ENCODE measurements at places on chromosomes 4 and X. TPM values are rescaled to one million over a fixed set of nuclear protein-coding genes. Genes with fewer than 3 reads are reported as not detected.

GRCh38 chrX:17656556-17656955 is 80.7 kb upstream of the SCML1 start:
- peaks cover 5% of the 10 kb centered on the region for H3K36me3 ChIP-seq
- H3K4me1 ChIP-seq, result peaks cover 11% of the 10 kb centered on the region
- H3K27ac ChIP-seq, result no peak overlapping the region

DNA sequence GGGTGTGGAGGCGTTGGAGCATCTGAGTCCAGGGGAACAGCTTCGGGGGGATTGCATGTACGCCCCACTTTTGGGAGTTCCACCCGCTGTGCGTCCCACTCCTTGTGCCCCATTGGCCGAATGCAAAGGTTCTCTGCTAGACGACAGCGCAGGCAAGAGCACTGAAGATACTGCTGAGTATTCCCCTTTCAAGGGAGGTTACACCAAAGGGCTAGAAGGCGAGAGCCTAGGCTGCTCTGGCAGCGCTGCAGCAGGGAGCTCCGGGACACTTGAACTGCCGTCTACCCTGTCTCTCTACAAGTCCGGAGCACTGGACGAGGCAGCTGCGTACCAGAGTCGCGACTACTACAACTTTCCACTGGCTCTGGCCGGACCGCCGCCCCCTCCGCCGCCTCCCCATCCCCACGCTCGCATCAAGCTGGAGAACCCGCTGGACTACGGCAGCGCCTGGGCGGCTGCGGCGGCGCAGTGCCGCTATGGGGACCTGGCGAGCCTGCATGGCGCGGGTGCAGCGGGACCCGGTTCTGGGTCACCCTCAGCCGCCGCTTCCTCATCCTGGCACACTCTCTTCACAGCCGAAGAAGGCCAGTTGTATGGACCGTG is 2.2 kb downstream of the AR start:
- peaks cover 8% of the 10 kb centered on the region for H3K27me3 ChIP-seq
- H3K4me1 ChIP-seq, result no peaks in the 10 kb centered on the region
- no peak for DNase-seq

GRCh38 chrX:22652596-22652995 is 347.2 kb upstream of the DDX53 start:
- H3K27me3 ChIP-seq, result no peaks in the 10 kb centered on the region
- DNase-seq, result peak; percentile 2
- no peak overlapping the region for H3K4me3 ChIP-seq
- no peaks in the 10 kb centered on the region for H3K4me1 ChIP-seq

- DNase-seq, result no peak
- H3K27me3 ChIP-seq, result no peaks in the 10 kb centered on the region
- H3K36me3 ChIP-seq, result no peaks in the 10 kb centered on the region
- H3K27ac ChIP-seq, result no peak overlapping the region
- peaks cover 18% of the 10 kb centered on the region for H3K4me1 ChIP-seq
These were observed 138.2 kb downstream of the PACRGL start for GRCh38 chr4:20838476-20838875.

- peak within 1 kb of the TSS; percentile 70 for H3K4me3 ChIP-seq
- no peaks in the 10 kb centered on the region for H3K27me3 ChIP-seq
These were observed at the start of gene SMS for GRCh38 chrX:21940356-21940829. Gene SMS (plus strand): TSS chrX:21940709. CDS start chrX:21940825, 116 bp downstream.

GRCh38 chr4:35975617-35976355 is 268.5 kb downstream of the ARAP2 start:
- no peak for DNase-seq
- H3K27me3 ChIP-seq, result no peaks in the 10 kb centered on the region
- H3K36me3 ChIP-seq, result no peaks in the 10 kb centered on the region

SLC25A5 gene
- 396 TPM for total RNA-seq

Data from Calu3 (cell line).